Activated CD4-positive, alpha-beta T cell treated with anti-CD3 and anti-CD28 coated beads, Interleukin-10, Interleukin-2, amounts not matched to agents 100 ng/mL and 50 ng/mL, durations not matched to agents 16 hours and 8 hours (primary cell): ENCODE measurements at places on chromosomes 3 and 15.

GRCh38 chr15:62465173-62465572 is 300.1 kb upstream of the C2CD4B start:
- DNase-seq: no peak

DNA sequence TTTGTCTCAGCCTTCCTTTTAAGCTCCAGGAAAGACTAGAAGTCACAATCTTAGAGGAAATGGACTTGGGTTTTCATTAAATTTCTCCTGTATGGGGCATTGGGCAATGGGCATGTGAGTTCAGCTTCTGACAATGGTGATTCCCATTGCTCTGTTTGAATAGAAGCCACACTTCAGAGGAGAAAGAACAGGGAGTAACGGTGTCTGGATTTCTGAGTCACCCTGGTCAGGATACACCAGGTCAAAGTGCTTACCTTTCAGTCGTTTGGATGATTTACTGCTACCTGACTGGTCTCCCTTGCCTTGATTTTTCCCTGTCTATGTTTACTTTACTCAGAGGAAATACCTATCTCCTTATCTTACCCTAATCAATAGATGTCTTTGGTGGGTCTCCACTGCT is 111.7 kb upstream of the VEPH1 start:
- DNase-seq: no peak

DNA sequence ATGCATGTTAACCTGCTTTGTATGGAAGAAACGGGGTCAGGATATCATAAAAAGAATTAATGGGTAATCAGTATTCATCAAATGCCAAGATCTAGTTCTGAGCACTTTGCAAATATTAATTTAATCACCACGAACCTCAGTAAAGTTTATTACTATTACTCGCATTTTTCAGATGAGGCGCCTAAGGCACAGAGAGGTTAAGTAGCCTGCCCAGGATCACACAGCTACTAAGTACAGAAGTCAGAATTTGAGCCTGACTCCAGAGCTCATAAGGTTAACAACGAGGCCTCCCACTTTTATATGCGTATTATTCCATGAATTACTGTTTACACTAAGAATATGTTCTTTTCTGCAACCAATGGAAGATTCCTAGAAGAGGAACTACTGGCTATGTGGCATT is 109.6 kb upstream of the KLF13 start:
- DNase-seq: no peak

- no peak for DNase-seq
Measured at GRCh38 chr3:39752751-39753150, 56.7 kb upstream of the MYRIP start.

DNA sequence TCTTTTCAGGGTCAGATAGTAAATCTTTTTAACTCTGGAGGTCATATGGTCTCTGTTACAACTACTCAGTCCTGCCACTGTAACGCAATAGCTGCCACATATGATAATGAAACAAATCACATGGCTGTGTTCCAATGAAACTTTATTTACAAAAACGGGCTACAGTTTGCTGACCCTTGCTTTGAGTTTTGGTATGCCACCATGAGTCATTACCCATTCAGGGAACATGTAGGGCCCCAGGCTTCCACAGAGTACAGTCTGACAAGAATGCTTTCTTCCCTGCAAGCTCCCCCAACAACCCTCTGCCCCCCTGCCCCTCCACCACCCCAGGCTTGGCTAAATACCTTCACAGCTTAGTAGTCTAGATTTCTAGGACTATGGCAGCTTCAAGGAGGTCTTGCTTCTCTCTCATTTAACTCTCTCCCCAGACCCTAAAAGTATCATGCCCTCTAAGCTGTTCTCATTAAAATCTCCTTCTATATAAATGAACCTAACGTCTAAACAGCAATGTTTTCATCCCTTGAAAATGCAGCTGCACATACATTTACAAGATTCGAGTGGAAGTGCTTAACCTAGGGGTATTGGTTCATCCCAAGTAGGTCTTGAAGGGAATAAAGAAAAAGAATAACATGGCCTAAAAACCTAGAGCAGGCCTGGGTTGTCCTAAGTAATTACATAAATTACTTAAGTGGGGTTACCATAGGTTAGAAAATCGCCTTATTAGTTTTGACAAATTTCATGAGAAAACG is 117.8 kb upstream of the PRICKLE2 start:
- no peak for DNase-seq

DNA sequence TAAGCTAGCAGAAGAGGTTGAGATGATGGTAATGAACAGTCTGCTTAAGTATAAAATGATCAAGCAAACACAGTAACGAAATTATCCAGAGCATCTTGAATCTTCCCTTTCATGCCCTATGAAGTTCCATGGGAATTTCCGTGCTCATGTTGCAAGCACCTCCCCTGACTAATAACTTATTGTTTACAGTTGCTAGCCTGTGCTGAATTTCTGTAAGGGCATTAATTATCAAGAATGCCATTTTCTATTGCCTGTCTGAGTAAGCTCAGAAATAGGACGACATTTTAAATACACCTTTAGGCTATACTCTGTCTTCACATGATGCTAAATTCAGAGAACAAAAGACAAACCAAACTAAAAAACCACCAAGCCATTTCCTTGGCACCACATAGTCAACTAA is 257.5 kb upstream of the LRTM1 start:
- no peak for DNase-seq

GRCh38 chr3:143820466-143821221 is 27.6 kb downstream of the SLC9A9 start:
- no peak for DNase-seq
